Spinal cord (tissue), 10 donors: ENCODE measurements at places on chromosomes 12 and 14. TPM values are rescaled to one million over a fixed set of nuclear protein-coding genes. Genes with fewer than 3 reads are reported as not detected.

Gene NTF3
- total RNA-seq = 1.4 TPM

Gene DEGS2
- 3.0 TPM for total RNA-seq

Gene LPCAT3
- 12.7 TPM for total RNA-seq

Gene CHST11
- 15.0 TPM for total RNA-seq

Gene FZD10
- total RNA-seq = 3.7 TPM

Gene SYNDIG1L
- 4.6 TPM for total RNA-seq

Gene C12orf50
- 0.11 TPM for total RNA-seq

Gene HECTD4
- 115 TPM for total RNA-seq

Gene TMPRSS12
- not detected for total RNA-seq

Gene IKZF4
- total RNA-seq = 5.2 TPM

Gene LRP10
- total RNA-seq = 20.3 TPM

Gene GYS2
- total RNA-seq = 0.06 TPM

Gene PIK3C2G
- total RNA-seq = 0.22 TPM

Gene SPIC
- not detected for total RNA-seq

Gene AKAP3
- total RNA-seq = 3.3 TPM

Gene KRT72
- total RNA-seq = 0.10 TPM

Gene MDP1
- 22.1 TPM for total RNA-seq

Gene MYF6
- 0.61 TPM for total RNA-seq

Gene GALNT8
- total RNA-seq = 25.3 TPM

Gene RERG
- total RNA-seq = 6.6 TPM

Gene ERBB3
- 41.1 TPM for total RNA-seq

Gene ASPG
- total RNA-seq = 0.66 TPM

Gene GIT2
- total RNA-seq = 45.5 TPM

Gene FOXG1
- not detected for total RNA-seq

Gene TAS2R8
- 0.89 TPM for total RNA-seq

Gene TSPAN9
- 27.6 TPM for total RNA-seq

Gene HOXC6
- total RNA-seq = 6.6 TPM

Gene AKAP5
- 3.0 TPM for total RNA-seq

Gene TEX22
- 1.0 TPM for total RNA-seq

Gene GALNT16
- total RNA-seq = 20.4 TPM

Gene CYP27B1
- total RNA-seq = not detected

Gene BATF
- total RNA-seq = 0.61 TPM

Gene HNF1A
- total RNA-seq = not detected

Gene KIF26A
- 15.5 TPM for total RNA-seq

Gene PTPRO
- total RNA-seq = 59.6 TPM

Gene KRT75
- 0.06 TPM for total RNA-seq

Gene SMOC1
- total RNA-seq = 53.6 TPM

Gene BIN2
- total RNA-seq = 5.6 TPM

Gene CBLN3
- 0.59 TPM for total RNA-seq

Gene KRT79
- 0.28 TPM for total RNA-seq

Gene KRT3
- 0.10 TPM for total RNA-seq

Gene NKX2-1
- total RNA-seq = 0.39 TPM

Gene RNFT2
- 47.2 TPM for total RNA-seq

Gene RPL10L
- not detected for total RNA-seq

Gene LALBA
- total RNA-seq = not detected

Gene TAS2R9
- total RNA-seq = 1.4 TPM

Gene TTC5
- 38.1 TPM for total RNA-seq

Gene APOLD1
- total RNA-seq = 76.2 TPM

Gene NTS
- 5.2 TPM for total RNA-seq

Gene ACOT4
- 1.5 TPM for total RNA-seq

Gene DBX2
- 5.0 TPM for total RNA-seq

Gene CORO1C
- 133 TPM for total RNA-seq

Gene KCNMB4
- total RNA-seq = 18.9 TPM

Gene KERA
- total RNA-seq = 1.3 TPM

Gene POTEM
- total RNA-seq = not detected

Gene TSHR
- 6.5 TPM for total RNA-seq

Gene CISTR
- total RNA-seq = not detected

Gene TMEM233
- total RNA-seq = 23.7 TPM

Gene VRTN
- not detected for total RNA-seq
